Natural killer cell (primary cell): ENCODE measurements at places on chromosomes 3 and 15. TPM values are rescaled to one million over a fixed set of nuclear protein-coding genes. Genes with fewer than 3 reads are reported as not detected.

GRCh38 chr3:172676196-172676922 lies 34.5 kb downstream of the NCEH1 start:
- no peak for DNase-seq
- no peaks in the 10 kb centered on the region for H3K27me3 ChIP-seq
- H3K4me3 ChIP-seq = no peak overlapping the region
- H3K36me3 ChIP-seq = no peaks in the 10 kb centered on the region
- no peak overlapping the region for H3K27ac ChIP-seq

DNA sequence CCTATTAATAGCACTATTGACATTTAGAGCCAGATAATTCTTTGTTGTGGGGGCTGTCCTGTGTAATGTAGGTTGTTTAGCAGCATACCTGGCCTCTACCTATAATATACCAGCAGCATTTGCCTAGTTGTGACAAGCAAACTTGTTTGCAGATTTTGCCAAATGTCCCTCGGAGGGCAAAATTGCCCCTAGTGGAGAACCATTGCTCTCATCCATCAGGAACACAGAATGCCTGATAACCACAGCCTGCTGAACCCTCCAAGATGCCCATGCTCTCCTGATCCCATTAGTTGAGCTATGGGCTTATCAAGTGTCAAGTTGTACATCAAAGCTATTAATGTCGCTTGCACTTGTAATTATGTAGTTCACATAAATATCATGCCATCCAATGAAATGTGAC lies 15.0 kb upstream of the KBTBD8 start:
- H3K4me3 ChIP-seq = no peak overlapping the region
- H3K27me3 ChIP-seq = no peaks in the 10 kb centered on the region

- H3K27me3 ChIP-seq = no peaks in the 10 kb centered on the region
- peaks cover 43% of the 10 kb centered on the region for H3K4me1 ChIP-seq
- peaks cover 5% of the 10 kb centered on the region for H3K36me3 ChIP-seq
- DNase-seq = peak; percentile 93
- H3K4me3 ChIP-seq = peak overlapping the region; percentile 49
- peak overlapping the region; percentile 88 for H3K27ac ChIP-seq
Observed at GRCh38 chr15:38563723-38564519, 693 bp downstream of the RASGRP1 start.

DNA sequence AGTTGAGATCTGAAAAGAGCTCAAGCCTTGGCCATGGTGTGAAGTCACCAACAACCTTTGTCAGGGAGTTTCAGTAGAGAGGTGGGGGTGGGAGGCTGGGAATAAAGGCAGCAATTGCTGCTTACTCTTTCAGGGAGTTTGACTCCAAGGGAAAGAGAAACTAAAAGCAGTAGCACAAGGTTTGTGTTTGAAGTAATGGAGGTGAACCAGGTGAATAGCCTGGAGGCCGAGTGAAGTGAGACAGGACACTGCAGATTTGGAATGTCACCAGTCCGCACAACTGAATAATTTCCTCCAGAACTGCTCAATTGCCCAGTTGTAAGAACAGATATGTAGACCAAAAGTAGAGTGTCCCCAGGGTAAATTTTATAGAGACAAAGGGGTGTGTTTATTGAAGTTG lies 44.1 kb downstream of the CD86 start:
- no peak overlapping the region for H3K4me3 ChIP-seq
- no peak for DNase-seq
- no peak overlapping the region for H3K27ac ChIP-seq
- no peaks in the 10 kb centered on the region for H3K27me3 ChIP-seq
- no peaks in the 10 kb centered on the region for H3K36me3 ChIP-seq

DNA sequence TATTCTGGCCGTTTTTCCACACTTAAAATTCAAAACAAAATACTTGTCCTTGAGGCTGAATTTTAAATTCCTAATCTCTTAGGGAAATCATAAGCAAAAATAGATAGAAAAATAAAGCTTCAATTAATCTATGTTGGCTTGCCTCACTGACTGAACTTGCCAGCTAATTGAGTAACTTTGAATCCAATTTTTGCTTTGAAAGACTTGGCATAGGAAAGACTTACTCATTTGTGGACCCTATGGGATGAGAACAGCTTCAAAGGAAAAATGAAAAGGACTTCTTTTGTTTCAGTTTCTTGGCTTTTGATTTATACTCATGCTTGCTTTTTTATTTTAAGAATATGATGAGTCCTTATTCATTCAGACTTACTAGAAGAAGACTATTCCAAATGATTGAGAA lies 370.7 kb upstream of the RARB start:
- H3K4me3 ChIP-seq = no peak overlapping the region
- H3K4me1 ChIP-seq = no peaks in the 10 kb centered on the region
- no peaks in the 10 kb centered on the region for H3K36me3 ChIP-seq
- DNase-seq = no peak
- no peaks in the 10 kb centered on the region for H3K27me3 ChIP-seq

GRCh38 chr3:147701195-147701594 lies 292.0 kb downstream of the ZIC1 start:
- H3K36me3 ChIP-seq = no peaks in the 10 kb centered on the region
- DNase-seq = no peak
- no peaks in the 10 kb centered on the region for H3K27me3 ChIP-seq
- no peak overlapping the region for H3K27ac ChIP-seq

DNA sequence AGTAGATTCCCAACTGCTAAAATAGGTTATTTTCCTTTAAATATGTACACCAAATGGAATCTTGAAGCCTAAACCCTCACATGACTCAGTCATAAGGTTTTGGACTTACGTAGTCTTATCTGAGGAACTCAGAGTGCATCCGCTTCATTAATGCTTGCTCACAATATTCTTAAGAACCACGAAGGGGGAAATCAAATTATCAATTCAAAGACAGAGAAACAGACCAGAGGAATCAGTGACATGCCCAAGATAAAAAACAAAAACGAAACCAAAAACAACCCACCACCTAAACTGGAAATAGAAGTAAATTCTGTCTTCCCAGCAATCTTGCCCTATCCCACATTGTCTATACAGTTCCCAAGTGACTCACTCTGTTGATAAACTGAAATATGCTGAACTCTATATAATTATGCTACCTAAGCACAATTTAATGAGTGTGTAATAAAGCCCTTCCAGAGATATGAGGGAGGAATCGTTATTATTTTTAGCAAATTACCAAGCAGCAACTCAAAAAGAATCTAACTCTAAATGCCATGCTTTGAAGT lies 135.4 kb upstream of the CBLB start:
- no peak overlapping the region for H3K27ac ChIP-seq
- H3K27me3 ChIP-seq = no peaks in the 10 kb centered on the region
- no peaks in the 10 kb centered on the region for H3K36me3 ChIP-seq
- no peaks in the 10 kb centered on the region for H3K4me1 ChIP-seq
- DNase-seq = no peak

DNA sequence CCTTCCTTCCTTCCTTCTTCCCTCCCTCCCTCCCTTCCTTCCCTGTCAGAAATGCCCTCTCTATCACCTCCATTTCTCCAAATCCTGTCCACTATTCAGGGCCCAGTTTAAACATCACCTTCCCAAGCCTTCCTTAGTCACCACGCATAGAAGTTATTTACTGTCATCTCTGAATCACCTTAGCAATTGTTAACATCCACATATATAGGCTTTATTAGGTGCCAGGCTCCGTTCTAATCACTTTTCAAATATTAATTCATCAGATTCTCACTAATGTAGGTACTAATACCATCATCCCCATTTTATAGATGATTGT lies 1.1 kb upstream of the MAGEF1 start:
- no peak overlapping the region for H3K4me3 ChIP-seq
- peaks cover 16% of the 10 kb centered on the region for H3K4me1 ChIP-seq
- H3K27me3 ChIP-seq = no peaks in the 10 kb centered on the region
- DNase-seq = no peak
- no peak overlapping the region for H3K27ac ChIP-seq

GRCh38 chr15:75801859-75802593 lies 41.2 kb upstream of the UBE2Q2 start:
- no peak overlapping the region for H3K27ac ChIP-seq
- H3K27me3 ChIP-seq = peaks cover 12% of the 10 kb centered on the region
- DNase-seq = peak; percentile 88
- H3K36me3 ChIP-seq = no peaks in the 10 kb centered on the region

- H3K36me3 ChIP-seq = no peaks in the 10 kb centered on the region
- H3K4me3 ChIP-seq = no peak overlapping the region
- no peak for DNase-seq
- peaks cover 28% of the 10 kb centered on the region for H3K4me1 ChIP-seq
- H3K27me3 ChIP-seq = no peaks in the 10 kb centered on the region
Observed at GRCh38 chr15:67784090-67784781, 41.1 kb upstream of the SKOR1 start.

- no peaks in the 10 kb centered on the region for H3K27me3 ChIP-seq
- DNase-seq = no peak
- H3K4me3 ChIP-seq = no peak overlapping the region
- no peak overlapping the region for H3K27ac ChIP-seq
- no peaks in the 10 kb centered on the region for H3K36me3 ChIP-seq
Observed at GRCh38 chr3:192834428-192834827, 83.2 kb downstream of the MB21D2 start.

DNA sequence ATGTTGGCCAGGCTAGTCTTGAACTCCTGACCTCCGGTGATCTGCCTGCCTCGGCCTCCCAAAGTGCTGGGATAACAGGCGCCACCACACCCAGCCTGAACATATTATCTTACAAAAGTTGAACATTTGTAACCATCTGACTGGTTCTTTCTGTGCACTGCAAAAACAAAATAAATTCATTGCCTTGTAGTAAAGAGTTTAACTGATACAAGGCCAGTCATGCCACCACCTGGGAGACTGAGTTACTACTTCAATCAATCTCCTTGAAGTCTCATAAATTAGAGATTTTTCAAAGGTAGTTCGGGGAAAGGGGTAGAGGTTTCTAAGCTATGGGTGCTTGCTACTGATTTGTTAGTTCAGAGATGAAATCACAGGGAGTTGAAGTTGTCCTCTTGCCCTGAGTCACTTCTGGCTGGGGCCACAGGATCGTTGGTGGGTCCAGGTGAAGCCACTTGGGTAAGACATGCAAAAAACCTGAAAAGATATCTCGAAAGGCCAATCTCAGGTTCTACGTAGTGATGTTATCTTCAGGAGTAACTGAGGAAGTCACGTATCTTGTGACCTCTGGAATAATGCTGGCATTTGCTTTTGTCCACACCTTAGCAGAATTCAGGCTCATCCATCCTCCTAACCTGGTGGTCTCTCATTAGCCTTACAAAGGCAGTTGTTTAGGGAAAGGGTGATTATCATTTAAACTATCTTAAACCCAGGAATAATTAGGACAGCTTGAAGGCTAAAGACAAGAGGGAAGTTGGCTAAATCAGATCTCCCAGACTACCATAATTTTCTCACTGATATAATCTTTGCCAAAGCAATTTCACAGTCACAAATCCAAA lies 33.7 kb downstream of the ZBTB11 start:
- H3K27me3 ChIP-seq = no peaks in the 10 kb centered on the region
- no peaks in the 10 kb centered on the region for H3K36me3 ChIP-seq
- H3K27ac ChIP-seq = peak overlapping the region; percentile 79
- H3K4me3 ChIP-seq = no peak overlapping the region

- H3K4me3 ChIP-seq = no peak overlapping the region
- H3K4me1 ChIP-seq = no peaks in the 10 kb centered on the region
- H3K36me3 ChIP-seq = no peaks in the 10 kb centered on the region
- H3K27ac ChIP-seq = no peak overlapping the region
- no peaks in the 10 kb centered on the region for H3K27me3 ChIP-seq
- DNase-seq = no peak
Observed at GRCh38 chr3:151919446-151919845, 46.0 kb downstream of the SUCNR1 start.

- no peaks in the 10 kb centered on the region for H3K27me3 ChIP-seq
- H3K4me3 ChIP-seq = no peak overlapping the region
- no peak overlapping the region for H3K27ac ChIP-seq
Observed at GRCh38 chr3:56413911-56414310, 54.4 kb downstream of the ERC2 start.

- no peak overlapping the region for H3K27ac ChIP-seq
- H3K4me1 ChIP-seq = no peaks in the 10 kb centered on the region
- peak; percentile 69 for DNase-seq
- H3K36me3 ChIP-seq = peaks cover 13% of the 10 kb centered on the region
- H3K27me3 ChIP-seq = no peaks in the 10 kb centered on the region
Observed at GRCh38 chr3:129383292-129383860, 45.1 kb downstream of the EFCAB12 start.

DNA sequence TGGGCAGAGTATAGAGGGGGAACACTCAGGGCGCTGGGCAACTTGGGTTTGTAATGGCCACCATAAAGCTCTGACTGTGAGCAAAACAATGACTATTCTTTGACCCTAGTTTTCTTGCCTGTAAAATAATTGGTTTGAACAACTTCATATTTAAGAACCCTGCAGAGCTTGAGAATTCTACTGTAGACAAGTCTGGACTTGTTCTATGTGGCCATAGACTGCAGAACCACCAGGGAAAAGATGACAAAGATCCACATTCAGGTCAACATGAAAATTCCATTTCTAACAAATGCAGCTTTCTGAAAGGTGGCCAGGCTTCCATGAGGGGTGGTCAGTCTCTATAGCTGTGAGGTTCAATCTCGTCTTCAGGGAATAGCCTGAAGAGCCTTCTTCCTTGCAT lies 239.4 kb upstream of the LRRN1 start:
- no peak for DNase-seq
- H3K36me3 ChIP-seq = no peaks in the 10 kb centered on the region
- H3K4me1 ChIP-seq = no peaks in the 10 kb centered on the region

GRCh38 chr3:5441401-5441800 lies 253.9 kb downstream of the EDEM1 start:
- no peak for DNase-seq
- no peak overlapping the region for H3K27ac ChIP-seq
- no peaks in the 10 kb centered on the region for H3K27me3 ChIP-seq
- no peak overlapping the region for H3K4me3 ChIP-seq

- no peak overlapping the region for H3K4me3 ChIP-seq
- H3K27ac ChIP-seq = no peak overlapping the region
- no peaks in the 10 kb centered on the region for H3K36me3 ChIP-seq
- no peaks in the 10 kb centered on the region for H3K27me3 ChIP-seq
- no peaks in the 10 kb centered on the region for H3K4me1 ChIP-seq
- DNase-seq = no peak
Observed at GRCh38 chr15:92864127-92864814, 35.9 kb upstream of the CHD2 start.

GRCh38 chr3:100893590-100893989 lies 99.6 kb downstream of the ABI3BP start:
- no peak for DNase-seq
- no peaks in the 10 kb centered on the region for H3K27me3 ChIP-seq
- H3K36me3 ChIP-seq = no peaks in the 10 kb centered on the region
- no peaks in the 10 kb centered on the region for H3K4me1 ChIP-seq

GRCh38 chr3:18425641-18426257 lies 610 bp upstream of the SATB1 start:
- H3K4me3 ChIP-seq = peak overlapping the region; percentile 92
- H3K27me3 ChIP-seq = no peaks in the 10 kb centered on the region
- DNase-seq = peak; percentile 84
- H3K36me3 ChIP-seq = peaks cover 2% of the 10 kb centered on the region
- peak overlapping the region; percentile 90 for H3K27ac ChIP-seq

DNA sequence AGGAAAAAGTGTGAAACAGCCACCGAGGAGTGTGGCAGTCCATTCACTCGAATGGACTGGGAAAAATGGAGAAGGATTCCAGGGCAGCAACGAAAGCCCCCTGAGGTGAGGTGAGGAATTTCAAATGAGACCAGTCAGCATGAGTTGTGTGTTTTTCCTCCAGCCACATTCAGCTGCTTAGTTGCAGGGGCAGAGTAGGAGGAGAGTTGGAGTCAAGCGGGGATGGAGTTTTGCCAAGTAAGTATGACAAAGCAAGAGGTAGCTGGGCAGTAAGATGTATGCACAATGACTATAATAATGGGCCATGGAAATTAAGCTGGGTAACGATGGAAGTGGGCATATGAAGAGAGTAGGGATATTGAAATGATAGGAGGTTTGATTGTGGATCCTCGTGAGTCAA lies 64.4 kb downstream of the CCDC54 start:
- no peaks in the 10 kb centered on the region for H3K36me3 ChIP-seq
- H3K27ac ChIP-seq = no peak overlapping the region
- H3K4me1 ChIP-seq = no peaks in the 10 kb centered on the region

HYAL3 gene
- total RNA-seq = 0.93 TPM

GATA2 gene
- total RNA-seq = 0.92 TPM

ERICH6 gene
- total RNA-seq = 0.35 TPM

REC114 gene
- not detected for total RNA-seq

LIPC gene
- 5.3 TPM for total RNA-seq

RLBP1 gene
- total RNA-seq = not detected
